ENCODE measurements at places on chromosomes 16 and 17.
A peak's percentile ranks its signal among the peaks of the same experiment; 100 is the strongest.

DNA sequence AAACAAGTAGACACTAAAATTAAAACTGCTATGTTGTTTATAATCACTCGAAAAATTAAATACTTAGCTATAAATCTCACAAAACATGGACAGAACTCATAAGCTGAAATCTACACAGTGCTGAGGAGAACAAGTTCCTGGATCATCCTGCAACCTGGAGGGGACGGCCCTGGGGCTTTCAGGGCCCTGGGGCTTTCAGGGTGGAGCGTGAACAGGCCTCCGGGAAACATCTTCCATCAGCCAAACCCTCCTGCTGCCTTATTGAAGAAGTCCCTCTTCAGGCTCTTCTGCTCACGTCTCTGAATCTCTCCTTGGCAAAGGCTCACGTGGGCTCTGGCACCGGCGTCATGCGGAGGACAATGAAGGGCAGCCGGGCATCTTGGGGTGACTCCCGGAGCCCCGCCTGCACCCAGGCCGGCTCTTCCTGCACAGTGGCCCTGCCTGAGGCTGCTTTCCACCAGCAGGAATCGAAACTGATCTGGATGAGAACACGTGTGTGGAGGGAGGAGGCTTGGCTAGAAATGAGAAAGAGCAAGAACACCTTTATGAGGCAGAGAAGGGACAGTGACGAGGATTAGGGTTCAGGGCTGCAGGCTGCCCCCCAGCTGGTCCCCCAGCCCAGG, 127.3 kb downstream of the CDRT15L2 start:
- DNase-seq: no peak

DNA sequence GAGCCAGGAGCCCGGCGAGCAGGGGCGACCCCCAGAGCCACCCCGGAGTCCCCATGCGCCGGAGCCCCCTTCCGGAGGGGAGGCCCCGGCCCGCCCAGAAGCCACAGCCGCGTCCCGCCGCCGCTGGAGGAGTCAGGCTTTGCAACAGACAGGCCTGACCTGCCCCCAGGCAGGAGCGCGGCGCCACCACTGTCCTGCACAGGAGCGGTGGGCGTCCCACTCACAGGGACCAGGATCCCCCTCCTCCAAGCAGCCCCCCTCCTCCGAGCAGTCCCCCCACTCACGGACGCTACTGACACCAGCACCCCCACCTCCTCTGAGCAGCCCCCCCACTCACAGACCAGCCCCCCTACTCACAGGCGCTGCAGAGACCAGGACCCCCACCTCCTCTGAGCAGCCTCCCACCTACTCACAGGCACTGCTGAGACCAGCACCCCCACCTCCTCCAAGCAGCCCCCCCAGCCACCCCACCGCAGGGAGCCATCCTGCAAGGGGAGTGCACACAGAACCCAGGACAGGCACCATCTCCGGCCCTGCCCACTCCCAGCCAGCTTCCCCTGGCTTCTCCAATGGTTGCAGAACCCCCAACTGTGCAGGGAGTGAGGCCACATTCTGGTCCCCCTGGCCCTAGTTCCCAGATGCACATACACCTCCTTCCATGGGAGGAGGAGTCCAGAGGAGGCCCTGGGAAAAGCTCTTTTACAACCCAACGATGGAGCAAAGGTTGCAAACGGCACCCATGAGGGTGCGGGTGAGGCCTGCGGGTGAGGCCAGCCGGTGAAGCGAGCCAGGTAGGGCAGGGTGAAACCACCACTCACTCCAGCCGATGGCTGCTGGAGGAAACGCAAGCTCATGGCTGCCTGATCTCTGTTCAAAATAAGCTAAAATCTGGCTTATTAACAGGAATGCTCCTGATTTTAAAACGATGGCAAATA, 69.9 kb downstream of the ABR start:
- DNase-seq: no peak

DNA sequence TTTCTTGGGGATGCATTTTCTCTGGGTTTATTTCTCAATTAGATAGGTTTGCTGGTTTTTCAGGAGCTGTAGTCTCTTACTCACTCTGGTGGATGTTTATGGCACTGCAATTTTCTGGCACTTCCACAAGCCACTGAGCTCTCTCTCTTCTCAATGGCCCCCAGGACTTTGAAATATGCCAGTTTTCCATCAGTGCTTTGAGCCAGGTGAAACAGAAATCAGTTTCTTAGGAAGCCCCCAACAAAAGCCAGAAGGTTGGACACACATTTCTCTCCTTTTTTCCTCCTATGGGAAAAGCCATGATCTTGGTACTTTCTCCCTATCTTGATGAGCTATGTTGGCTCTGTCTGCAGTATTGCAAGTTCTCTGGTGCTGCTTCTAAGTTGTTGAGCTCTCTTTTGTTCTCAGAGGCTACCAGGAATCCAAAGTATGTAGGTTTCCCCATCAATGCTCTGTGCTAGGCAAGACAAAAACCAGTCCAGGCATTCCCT, 90.7 kb upstream of the SMIM36 start:
- DNase-seq: no peak

DNA sequence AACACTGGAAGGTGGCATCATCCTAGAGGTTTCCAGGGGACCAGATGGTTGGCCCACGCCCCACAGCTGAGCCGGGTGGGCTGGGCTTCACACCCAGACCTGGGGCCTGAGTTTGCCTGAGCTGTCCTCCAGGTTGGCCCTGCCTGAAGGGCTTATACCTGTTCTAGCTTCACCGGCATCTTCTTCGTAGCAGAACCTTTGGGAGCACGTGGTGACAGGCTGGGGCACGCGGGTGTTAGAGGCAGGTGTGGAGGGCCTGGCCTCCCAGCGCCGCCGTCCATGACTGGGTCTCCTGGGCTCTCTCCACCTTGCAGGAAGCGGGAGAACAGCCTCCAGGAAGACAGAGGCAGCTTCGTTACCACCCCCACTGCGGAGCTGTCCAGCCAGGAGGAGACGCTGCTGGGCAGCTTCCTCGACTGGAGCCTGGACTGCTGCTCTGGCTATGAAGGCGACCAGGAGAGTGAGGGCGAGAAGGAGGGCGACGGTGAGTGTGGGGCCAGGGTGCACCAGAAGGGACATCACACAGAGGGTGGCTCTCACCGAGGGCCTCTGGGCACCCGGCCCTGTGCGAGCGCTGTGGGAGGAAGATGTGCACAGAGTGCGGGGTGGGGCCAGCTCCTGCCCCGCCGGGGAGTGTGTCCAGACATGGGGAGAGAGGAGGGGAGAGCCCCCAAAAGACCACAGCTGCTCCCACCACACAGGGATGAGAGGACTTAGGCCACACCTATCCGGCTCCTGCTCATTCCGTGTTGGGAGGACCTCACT, 4.6 kb upstream of the TEDC2 start:
- no peak for DNase-seq

DNA sequence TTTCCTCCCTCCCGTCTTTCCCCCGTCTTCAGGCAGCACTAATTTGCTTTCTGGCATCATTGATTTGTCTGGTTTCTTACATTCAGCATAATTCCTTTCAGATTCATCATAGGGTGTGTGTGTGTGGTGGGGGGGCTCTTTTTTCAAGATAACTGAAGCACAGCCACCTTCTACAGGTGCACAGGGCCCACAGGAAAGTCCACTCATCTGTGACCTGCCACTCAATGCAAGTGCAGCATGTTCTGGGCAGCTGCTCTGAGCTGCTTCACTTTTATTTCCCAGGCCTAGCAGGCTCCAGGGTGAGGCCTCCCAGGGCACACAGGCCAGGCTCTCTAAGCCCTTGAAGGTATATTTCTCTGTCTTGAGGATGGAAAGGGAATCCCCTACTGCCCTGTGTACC, 35.2 kb upstream of the MYH10 start:
- no peak for DNase-seq

DNA sequence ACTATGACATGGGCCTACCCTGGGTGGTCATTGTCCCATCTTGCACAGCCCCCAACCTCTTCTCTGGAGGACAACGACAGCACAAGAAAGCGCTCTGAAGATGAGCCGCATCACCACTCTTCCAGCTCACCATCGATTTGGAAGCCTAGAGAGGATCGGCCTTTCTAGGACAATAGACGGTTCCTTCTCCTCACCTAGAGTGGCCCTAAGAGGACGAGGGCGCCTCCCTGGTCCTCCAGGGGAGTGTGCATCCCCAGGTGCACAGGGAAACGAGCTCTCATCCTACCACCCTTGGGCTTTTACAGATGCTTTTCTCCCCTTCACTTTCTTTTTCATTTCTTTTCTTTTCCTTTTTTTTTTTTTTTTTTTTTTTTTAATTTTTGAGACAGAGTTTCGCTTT, 20.3 kb upstream of the SLC52A1 start:
- DNase-seq: no peak

- no peak for DNase-seq
Measured at GRCh38 chr17:33962857-33963655, 292.0 kb upstream of the CCL2 start.

- no peak for DNase-seq
Measured at GRCh38 chr16:48788475-48788874, 178.5 kb upstream of the N4BP1 start.

DNA sequence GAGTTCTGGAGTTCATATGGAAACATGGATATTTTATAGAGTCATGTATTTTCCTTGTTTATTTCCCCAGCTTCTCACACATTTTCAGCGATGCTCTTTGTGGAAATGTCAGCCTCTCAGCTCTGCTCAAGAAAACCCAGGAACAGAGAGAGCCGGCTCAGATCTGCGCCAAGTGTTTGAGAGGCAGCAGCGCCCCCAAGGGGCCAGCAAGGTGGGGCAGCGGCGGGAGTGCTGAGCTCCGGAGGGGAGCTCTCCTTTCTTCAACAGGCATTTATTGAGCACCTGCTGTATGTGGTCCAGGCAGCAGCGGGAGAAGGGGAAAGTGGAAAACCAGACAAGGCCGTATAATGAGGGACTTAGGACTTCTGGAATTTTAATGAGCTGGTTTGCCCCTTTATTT, 421.1 kb upstream of the C16orf82 start:
- peak; percentile 71 for DNase-seq

GRCh38 chr17:66426397-66427033, 124.1 kb downstream of the PRKCA start:
- no peak for DNase-seq

DNA sequence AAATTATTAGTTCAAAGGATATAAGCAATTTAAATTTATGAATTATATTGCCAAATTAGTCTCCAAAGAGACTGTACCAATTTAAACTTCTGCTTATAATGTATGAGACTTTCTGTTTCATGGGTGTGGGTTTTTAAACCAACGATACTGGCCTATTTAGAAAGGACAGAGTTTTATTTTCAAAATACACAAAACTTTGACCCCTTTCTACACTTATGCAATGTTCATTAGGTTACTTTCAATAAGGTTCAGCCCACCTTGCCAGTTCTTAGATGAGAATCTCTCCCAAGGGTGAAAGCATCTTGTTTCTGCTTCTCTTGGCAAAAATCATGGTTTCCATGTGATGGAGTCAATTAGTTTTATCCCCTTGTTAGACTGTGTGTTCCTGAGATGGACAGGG, 84.7 kb downstream of the MYO1D start:
- DNase-seq: no peak

DNA sequence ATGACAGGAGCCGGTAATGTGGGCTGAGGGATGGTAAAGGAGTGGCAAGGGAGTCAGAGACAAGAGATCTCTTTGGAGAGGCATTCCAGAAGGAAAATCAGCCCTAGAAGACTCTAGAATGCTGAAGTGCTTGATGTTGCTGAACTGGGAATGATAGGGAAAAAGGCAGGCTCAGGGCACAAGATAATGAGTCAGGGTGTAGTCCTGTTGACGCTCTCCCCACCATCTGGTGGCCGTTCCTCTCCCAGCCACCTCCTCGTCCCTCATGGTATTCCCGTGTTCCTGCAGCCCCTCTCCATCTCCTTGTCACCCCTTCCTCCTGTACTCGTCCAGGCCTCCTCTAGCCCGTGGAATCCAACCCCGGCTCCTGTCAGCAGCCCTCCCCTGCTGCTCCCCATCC, 11.1 kb upstream of the ALDOA start:
- no peak for DNase-seq

DNA sequence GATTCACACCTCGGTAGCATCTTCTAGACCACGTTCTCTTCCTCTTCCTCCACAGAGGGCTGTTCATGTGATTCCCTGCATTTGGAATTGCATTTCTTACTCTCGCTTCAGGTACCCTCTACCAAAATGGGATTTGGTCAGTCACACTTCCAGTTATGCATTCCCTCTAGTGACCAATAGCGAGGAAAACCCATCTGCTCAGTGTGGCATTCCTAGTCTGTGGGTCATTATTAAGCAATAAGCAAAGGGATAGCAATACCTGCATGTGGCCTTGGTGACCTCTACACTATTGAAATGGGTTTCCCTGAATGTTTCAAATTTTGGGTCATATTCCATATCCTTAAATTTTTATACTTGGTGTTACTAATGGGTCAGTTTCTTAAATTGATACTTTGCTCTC, 401 bp upstream of the KRTAP4-5 start:
- no peak for DNase-seq

- DNase-seq: no peak
Measured at GRCh38 chr17:76027159-76027839, at the start of gene EVPL. Gene EVPL, minus strand, starts transcription at chr17:76027306. Its CDS starts 108 bp downstream, at chr17:76027198.

GRCh38 chr16:70520612-70521297, 2.6 kb downstream of the COG4 start:
- DNase-seq: no peak

DNA sequence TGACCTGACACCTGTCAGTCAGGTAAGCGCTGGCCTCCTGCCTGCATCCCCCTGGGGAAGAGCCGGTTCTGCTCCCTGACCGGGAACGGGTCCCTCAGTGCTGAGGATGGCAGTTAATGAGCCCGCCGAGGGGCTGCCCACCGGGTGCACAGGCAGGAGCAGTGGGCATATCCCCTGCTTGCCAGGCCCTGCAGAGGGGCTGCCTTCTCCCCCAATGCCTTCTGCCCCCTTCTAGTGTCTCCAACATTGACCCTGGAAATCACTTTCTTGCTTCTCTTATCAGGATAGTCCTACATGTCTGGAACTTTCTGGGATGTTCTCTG, 388.5 kb downstream of the SEC14L1 start:
- DNase-seq: peak; percentile 35

DNA sequence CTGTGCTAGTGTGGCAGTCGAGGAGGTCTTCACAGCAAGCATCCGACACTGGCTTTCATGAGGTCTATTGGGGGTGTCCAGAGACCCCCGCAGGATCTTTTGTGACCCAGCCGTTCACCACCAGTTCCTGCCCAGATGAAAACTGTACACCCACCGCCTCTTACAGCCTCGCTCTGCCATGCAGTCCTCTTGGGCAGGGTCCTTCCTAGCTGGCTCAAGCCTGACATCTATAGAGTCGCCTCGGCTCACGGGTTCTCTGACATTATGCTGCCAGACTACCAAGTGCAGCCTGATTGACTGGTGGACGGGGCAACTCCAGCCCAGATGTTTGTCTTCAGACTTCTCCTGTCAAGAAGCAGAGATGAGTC, 14.6 kb upstream of the CLEC10A start:
- no peak for DNase-seq

Measured in activated T-cell treated with anti-CD3 and anti-CD28 coated beads, Interleukin-2, amount 50 U/mL, for 24 hours (primary cell).